ENCODE measurements at places on chromosomes 5 and 9.

- DNase-seq: no peak
Observed at GRCh38 chr9:107999890-108000289, 510.3 kb upstream of the KLF4 start.

GRCh38 chr9:129343424-129344375 lies 165.6 kb upstream of the IER5L start:
- DNase-seq: no peak

DNA sequence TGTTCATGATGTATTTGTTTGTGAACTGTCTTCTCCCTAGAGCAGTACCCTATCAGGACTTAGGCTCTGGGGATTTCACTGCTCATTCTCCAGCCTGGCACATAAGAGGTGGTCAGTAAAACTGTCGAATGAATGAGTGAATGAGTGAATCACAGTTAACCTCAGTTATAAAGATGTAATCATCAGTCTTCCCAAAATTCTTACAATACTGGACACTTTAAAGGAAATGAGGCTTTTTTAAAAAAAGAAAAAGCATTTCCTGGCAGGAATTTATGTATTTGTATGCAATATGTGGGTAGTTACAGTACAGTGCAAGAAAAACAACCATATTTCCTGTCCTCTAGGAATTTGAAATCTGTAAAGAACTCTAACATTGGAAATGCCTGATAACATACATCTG lies 59.6 kb downstream of the RAI14 start:
- no peak for DNase-seq

GRCh38 chr9:28031521-28032267 lies 458.4 kb upstream of the C9orf72 start:
- no peak for DNase-seq

DNA sequence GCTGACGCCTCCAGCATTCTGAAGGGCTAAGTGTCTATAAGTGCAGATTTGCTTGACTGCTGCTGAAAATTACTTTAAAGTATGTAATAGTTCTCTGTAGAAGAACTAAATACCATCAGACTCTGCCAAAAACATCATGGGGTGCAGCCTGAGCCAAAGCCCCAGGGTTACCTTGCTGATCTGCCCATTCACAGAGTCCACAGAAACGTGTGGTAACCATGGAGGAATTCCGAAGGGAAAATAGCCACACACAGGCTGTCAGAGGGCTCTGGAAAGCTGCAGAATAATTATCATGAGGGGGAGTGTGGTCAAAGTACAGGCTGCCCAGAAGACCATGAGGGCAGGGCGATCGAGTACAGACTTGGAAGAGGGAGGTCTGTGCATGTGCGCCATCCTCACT lies 36.4 kb downstream of the RETREG1 start:
- no peak for DNase-seq
